ENCODE measurements at places on chromosomes 2 and 18.
A peak's percentile ranks its signal among the peaks of the same experiment; 100 is the strongest.

- no peak for DNase-seq
Measured at GRCh38 chr2:42769583-42770287, 5.8 kb upstream of the OXER1 start.

GRCh38 chr18:71237641-71238040, 948.8 kb downstream of the SOCS6 start:
- DNase-seq, result no peak

DNA sequence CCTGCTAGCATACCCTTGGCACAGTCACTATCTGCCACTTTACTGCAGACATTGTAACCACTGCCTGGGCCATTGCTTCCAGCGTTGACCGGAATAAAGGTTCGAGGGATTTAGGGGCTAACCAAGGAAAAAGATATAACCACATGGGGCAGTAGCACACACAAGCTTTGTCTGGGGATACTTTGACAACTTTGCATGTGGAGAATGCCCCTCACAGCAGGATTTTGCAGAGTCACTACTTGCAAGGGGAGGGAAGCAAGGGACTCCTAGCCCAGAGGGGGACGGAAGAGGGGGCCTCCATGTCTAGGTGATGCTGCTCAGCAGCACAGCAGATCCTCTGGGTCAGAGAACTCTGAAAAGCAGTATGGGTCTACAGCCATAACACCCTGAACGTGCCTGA, 138.7 kb downstream of the SPP2 start:
- no peak for DNase-seq

DNA sequence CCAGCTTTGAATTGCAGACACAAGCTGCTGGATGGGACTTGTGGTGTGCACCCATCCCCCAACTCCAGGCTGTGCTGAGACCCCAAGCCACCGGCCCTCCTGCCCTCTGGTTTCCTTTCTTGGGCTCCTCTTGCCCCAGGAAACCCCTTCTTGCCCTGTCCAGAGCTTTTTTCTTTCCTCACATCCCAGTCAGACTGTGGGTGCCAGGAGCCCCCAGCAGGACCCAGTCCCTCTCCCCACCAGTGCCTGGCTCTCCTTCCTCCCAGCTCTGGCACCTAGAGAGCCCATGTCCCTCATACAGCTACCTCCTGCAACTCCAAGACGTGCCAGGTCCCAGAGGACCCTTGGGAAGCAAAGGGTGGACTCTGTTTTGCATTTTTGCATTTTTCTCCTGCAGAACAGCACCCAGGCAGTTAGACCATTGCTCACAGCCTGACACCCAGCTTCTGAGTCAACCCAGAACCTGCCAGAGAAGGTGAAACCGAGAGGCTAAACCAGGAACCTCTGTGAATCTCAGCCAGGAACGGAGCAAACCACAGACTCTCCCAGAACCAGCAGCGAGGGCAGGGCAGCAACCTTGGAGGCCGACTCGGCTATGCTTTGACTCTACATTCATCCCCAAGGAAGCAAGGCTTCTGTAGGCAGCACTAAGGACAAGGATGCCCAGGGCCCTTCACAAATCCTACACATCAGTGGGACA, 221.1 kb downstream of the ANAPC1 start:
- DNase-seq, result peak; percentile 53

- no peak for DNase-seq
Measured at GRCh38 chr2:157735532-157735931, 106.9 kb upstream of the ACVR1C start.

GRCh38 chr2:187934236-187934635, 357.4 kb upstream of the GULP1 start:
- DNase-seq, result no peak

DNA sequence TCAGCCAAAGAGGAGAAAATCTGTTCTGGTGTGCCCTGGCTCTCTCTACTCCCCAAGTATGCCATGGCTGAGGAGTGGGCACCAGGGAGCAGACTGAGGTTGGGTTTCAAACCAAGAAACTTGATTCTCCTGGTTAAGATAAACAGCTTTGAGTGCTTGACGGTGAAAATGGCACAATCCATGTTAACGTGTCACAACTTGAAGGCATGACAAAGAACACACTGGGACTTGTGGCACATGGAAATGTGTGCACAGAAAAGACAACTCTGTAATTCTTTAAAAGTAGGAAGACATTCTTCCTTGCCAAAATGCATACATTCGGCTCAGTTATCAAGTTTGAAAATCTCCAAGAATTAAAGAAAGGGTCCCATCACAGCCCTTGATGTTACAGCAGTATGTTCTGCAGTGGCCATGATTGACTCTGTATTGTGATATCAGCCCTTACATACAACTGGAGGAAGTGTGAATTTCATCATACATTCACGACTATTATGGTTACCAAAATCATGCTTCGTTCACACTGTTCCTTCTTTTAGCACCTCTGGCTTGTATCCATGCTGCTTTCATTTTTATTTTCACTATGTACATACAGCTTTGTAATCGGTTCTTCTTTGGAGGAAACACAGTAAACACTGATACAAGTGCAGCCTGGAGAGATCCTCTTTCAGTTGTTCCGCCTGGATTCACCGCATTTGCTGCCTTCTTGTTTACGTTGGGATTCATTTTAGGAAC, 15.6 kb upstream of the ACTG2 start:
- DNase-seq, result no peak

- DNase-seq, result no peak
Measured at GRCh38 chr2:113831161-113831560, 58.7 kb upstream of the ACTR3 start.

DNA sequence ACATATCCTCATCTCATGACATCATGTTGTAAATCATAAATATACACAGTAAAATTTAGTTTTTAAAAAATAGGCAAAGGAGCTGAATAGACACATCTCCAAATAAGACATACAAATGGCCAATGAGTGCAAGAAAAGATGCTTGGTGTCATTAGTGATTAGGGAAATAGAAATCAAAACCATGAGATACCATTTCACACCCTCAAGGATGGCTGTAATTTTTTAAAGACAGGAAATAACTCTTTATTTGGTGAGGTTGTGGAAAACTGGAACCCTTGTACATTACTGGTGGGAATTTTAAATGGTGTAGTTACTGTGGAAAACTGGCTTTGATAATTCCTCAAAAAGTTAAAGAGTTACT, 141.6 kb downstream of the PTRHD1 start:
- DNase-seq, result no peak

GRCh38 chr2:88554189-88554588, 73.1 kb downstream of the EIF2AK3 start:
- no peak for DNase-seq

DNA sequence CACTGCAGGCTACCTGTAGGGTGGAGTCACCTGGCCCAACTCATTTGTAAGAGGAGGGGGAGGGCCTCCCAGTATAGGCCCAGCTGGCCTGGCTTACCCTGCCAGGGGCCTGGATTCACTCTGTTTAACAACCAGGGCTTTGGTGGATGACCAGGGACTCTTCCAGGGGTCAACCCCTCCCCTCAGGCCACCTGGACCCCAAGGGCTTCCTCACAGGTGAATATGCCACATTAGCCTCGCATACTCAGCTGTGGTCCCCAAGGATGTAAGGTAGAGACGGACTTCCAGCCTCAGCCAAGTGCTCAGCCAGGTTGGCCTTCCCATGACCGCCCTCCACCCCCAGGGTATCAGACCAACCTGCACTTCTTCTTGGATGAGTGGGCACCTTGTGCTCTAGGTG, 8.8 kb upstream of the SH3RF3 start:
- no peak for DNase-seq

- DNase-seq, result no peak
Measured at GRCh38 chr2:241773511-241774418, 2.9 kb upstream of the GAL3ST2 start.

DNA sequence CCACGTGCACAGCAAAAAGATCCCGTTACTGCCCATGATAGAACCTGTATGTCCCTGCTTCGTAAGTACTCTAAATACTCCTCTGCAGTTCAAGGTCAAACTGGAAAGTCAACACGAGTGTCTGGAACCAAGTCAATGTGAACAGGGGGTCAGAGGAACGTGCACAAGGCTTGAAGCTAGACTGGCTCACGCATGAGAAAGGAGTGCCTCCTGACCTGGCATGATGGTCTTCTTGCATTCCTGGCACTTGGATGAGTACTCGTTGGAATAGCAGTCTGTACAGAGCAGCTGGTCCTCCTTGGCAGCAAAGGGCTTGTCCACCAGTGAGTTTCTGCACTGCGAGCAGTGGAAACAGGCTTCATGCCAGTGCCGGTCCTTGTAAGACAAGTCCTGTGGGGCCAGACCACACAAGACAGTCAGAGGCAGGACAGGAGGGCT, 25.5 kb downstream of the FHL2 start:
- DNase-seq, result no peak

DNA sequence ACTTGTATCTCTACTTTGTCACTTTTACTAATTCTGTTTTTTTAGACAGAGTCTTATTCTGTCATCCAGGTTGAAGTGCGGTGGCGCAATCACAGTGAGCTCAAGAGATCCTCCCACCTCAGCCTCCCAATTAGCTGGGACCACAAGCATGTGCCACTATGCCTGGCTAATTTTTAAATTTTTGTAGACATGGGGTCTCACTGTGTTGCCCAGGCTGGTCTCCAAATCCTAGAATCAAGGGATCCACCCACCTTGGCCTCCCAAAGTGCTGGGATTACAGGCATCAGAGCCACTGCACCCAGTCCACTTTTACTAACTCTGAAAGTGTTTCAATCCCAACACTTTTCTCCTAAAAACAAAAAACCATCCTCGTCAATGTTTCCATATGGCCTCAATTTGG, 94.9 kb downstream of the MALT1 start:
- DNase-seq, result no peak

- DNase-seq, result no peak
Measured at GRCh38 chr2:136327162-136327852, 209.4 kb upstream of the CXCR4 start.

DNA sequence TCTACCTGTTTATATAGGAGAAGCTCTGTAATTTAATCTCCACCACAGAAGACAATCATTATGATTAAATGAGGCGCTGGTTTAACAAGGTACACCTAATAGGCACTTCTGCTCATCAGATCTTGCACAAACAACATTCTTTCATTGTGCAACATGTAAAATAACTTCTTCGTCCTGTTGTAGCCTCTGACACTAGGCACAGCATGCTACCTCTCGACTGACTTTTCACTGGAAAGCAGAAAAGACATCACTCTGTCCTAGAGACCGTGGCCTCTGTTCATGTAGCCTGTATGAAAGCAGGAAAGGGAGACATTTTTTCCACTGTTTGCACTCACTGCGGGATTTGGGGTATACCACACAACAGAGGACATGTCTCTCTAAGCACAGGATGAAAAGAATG, 316.5 kb downstream of the IRS1 start:
- DNase-seq, result no peak

DNA sequence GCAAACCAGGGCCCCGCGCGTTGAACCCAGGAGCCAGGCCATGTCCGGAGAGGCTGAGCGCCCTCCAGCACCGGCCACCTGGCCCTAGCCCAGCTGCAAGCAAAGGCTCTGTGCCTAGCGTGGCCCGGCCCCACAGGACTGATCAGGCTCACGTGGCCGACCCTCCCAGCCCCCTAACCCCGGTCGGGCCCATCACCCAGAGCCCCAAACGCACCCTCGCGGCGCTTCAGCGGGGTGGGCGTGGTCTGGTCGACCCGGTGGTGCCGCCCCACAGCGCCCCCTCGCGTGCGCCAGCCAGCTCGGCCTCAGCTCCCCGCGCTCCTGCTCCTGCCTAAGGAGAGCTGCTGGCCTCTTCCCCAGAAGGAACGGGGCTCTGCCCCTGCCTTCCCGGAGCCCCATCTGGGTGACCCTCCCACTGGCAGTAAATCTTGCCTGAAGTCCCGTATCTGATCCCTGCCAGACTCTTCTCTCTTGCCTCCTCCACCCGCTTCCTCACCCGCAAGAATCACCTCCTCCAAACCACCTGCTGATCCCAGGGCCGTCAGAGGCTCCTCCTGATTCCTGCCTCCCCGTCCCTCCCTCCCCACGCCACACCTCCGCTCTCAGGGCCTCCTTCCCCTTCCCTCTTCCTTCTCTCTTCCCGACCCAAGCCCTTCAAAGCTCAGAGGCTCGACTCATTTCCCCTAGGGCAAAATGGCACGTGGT, 12.3 kb upstream of the TEX51 start:
- peak; percentile 38 for DNase-seq

- no peak for DNase-seq
Measured at GRCh38 chr2:151783133-151783520, 45.1 kb downstream of the ARL5A start.

GRCh38 chr2:24993406-24994145, 21.8 kb upstream of the DNAJC27 start:
- no peak for DNase-seq

DNA sequence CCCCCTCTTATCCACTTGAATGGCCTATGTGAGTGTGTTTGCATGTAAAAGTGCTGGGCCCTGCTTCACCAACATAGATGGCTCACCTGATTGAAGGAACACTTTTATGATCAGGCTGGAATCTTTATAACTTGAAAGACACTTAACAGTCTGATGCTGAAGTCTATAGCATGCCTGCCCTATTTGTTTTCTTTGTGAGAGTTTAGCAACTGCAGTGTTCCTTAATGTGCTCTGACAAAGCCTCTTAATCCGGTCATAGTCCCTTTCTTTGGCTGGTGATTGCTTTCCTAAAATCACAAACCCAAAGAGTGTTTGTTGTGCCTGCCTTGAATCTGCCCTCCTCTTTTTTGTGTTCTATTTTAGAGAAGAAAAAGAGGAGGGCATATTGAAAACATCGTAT, 1382.8 kb upstream of the CELF4 start:
- no peak for DNase-seq

DNA sequence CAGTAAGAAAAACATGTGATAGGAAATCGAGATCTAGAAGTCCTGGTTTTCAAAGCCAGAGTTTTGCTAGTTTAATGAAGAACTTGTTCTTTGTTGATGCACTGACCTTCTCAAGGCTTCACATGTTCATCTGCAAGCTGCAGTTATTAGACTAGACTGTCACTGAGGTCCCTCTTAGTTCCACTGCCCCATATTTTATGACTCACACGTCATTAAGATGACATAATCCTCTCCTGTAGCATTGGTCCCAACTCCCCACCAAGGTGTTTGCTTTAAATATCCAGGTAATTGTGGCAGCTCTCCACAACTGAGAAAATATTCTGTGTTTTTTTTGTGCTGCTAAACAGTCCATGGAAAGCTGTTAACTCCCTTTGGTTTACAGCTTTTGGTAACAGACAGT, 149.7 kb downstream of the MREG start:
- no peak for DNase-seq

GRCh38 chr2:165277295-165277694, 38.1 kb downstream of the SCN2A start:
- DNase-seq, result peak; percentile 19

DNA sequence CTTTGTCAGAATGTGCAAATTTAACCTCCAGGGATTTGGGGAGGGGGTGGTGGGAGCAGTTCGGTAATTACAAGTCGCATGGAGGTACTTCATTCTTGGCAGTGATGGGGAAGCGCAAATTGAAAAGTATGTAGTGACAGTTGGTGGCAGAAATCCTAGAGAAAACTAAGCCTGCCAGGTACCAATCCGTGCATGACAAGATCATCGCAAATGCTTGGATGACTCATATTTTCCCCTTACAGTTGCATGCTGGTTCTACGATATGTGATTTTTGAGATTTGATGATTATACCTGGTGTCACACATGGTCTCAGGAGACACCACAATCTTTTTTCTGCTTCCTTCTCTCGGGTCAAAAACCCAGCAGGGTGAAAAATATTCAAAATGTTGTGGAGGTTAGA, 479.7 kb upstream of the ID2 start:
- no peak for DNase-seq

GRCh38 chr2:178043266-178043665, 29.3 kb downstream of the PDE11A start:
- no peak for DNase-seq

Measured in fibroblast of upper back skin (primary cell).